ENCODE measurements at places on chromosomes 2 and 18.

GRCh38 chr2:191983591-191983990 lies 136.7 kb upstream of the CAVIN2 start:
- no peak for DNase-seq

DNA sequence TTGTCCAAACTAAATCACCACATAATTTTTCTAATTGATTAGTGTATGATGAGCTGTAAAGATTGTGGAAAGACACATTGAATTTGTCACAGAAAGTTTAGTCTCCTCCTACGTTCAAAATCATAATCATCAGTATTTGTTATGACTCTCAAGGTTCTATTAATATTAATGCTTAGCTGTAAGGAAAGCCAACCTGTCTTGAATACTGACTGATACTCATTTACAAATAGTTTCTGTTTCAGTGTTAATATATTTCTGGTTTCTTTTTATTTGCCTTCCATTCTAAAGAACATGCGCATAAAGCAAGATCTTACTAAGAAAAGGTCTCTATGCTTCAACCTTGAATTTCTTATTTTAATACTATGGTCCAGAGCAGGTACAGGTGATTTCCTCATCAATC lies 55.1 kb downstream of the CPS1 start:
- no peak for DNase-seq

DNA sequence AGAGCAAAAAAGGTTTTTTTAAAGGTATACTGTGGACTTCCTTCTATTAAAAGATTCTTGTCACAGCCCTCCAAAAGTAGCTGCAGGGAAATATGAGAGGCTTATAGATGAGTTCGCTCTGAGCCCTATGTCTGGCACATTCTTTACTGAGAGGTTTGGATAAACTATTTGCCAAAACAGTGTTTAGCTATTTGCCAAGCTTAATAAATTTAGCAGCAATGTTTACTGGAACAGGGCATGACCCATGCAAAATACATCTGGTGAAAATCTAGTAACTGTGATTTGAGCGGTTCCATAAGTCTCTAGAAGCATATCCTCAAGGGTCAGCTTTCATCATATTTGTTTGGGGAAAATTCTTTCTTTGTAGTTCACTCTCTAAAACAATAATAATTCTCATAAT lies 1696.7 kb upstream of the PIK3C3 start:
- DNase-seq = no peak

DNA sequence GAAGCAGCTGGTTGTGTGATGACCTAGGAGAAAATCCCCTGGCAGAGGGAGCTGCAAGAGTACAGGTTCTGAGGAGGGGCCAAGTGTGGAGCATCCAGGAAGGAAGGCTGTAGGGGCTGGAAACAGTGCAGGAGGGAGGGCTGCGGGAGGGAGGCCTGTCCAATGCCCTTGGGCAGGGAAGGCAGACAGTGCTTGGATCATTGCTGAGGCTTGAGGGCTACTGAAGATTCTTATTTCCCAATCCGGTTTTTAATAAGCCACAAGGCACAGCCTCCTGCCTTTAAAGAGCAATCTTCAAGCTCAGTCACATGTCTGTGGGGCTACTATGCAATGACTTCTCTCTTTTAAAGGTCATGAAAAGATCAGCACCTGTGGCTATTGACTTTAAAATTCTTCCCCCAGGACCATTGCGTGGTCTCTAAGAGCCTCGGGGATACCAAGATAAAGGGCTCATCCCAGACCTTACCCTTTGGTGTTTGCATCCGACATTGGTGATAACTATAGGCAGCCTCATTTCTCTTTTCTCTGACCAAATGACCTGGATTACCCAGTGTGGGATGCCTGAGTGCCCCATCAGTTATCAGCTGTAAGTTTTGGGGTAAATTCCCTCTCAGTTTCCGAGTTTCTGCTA lies 149.6 kb downstream of the DOCK10 start:
- no peak for DNase-seq

DNA sequence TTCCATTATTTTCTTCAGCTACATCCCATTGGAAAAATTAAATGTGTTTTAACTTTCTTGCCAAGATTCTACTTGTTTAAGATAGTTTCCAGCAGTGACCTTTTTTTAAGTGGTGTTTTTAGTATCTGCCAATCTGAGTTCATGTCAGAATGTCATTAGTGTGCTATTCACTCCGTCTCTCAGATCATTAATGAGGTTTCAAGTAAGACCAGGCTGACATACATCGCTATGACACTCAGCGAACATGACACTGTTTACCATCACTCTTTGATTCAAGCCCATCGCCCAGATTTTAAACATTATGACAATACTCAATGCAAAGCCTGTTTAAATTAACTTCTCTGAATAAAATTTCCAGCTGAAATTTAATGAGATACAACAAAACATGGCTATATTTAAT lies 272.0 kb upstream of the KYNU start:
- no peak for DNase-seq

GRCh38 chr2:143730155-143730952 lies 601.1 kb downstream of the ARHGAP15 start:
- DNase-seq = no peak

- peak; percentile 60 for DNase-seq
Observed at GRCh38 chr18:47595831-47596501, 334.5 kb downstream of the SMAD2 start.

DNA sequence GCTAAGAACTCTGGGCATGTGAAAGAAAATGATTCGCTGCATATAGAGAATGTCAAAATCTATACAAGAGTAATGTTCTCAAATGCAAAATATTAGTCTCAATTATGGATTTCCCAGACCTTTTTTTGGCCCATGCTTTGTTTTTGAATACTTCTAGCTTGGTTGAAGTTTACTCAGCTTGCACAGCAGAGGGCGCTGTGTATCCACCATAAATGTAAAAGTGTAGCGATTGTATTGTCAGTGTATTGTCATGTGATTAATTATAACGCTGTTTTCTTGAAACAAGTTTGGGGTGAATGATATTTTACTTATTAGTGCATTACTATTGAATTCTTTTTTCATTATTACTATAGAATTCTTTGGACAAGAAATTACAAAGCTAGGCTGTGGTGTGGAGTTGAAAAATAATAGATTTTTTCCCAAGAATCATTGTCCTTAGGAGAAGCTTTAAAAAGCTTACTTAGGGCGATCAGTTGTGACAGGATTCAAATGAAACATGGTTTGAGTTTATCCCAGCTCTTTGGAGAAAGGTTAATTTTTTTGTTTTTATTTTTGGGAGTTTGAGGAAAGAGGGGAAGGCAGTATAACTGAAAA lies 98.3 kb downstream of the PIK3C3 start:
- DNase-seq = peak; percentile 60

DNA sequence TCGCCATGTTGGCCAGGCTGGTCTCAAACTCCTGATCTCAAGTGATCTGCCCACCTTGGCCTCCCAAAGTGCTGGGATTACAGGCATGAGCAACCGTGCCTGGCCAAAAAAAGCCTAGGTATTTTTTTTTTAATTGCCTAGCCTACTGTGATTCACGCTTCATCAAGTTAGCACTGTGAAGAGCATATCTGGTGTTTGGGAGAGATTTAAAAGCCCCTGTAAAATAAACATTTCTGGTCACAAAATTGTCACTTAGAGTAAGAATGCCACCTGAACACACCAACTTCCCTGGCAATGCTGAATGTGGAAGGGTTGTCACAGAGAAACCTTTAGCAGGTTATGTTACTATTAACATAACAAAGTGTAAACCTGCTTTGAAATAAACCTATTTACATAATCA lies 39.7 kb upstream of the CHAC2 start:
- no peak for DNase-seq

GRCh38 chr2:99035920-99036319 lies 99.9 kb upstream of the CRACDL start:
- no peak for DNase-seq

DNA sequence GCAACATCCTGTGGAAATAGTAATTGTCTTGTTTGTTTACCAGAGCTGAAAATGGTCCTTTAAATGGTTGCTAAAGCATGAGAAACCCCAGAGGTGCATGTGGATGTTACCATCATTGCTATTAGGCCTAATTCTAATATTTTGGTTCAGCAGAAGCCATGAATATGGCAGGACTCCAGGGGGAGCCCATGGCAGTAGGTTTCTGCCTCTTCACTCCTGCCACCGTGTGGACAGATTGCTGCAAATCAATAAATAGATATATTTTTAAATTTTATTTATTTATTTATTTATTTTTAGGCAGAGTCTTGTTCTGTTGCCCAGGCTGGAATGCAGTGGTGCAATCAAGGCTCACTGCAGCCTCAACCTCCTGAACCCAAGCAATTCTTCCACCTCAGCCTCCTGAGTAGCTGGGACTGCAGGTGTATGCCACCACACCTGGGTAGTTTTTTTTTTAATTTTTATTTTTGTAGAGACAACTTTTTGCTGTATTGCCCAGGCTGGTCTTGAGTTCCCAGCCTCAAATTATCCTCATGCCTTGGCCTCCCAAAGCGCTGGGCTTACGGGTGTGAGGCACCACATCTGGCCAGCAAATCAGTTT lies 54.9 kb upstream of the CAPN13 start:
- peak; percentile 73 for DNase-seq

- no peak for DNase-seq
Observed at GRCh38 chr18:48992791-48993555, 42.2 kb upstream of the SMAD7 start.

- peak; percentile 86 for DNase-seq
Observed at GRCh38 chr2:130372055-130372832, 16.4 kb downstream of the PTPN18 start.

GRCh38 chr18:49768051-49768391 lies 45.3 kb downstream of the ACAA2 start:
- DNase-seq = peak; percentile 71

GRCh38 chr2:212794471-212794870 lies 255.9 kb upstream of the ERBB4 start:
- DNase-seq = peak; percentile 42

DNA sequence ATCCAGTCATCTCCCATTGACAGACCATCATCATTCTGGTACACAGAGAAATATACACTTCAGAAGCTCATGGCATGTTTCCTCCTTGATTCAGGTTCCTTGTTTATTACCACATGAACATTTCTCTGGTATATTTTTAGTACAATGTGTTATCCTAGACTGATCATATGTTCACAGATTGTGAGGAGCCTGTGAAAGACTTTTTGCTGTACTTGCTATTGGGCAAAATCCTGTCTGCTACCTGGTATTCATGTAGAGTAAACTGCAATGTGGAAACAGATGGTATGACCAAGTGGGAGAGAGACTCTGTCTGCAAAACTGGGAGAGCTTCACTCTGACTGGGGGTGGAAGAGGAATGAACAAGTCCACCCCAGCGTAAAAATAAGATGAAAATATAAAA lies 657.2 kb downstream of the IRS1 start:
- no peak for DNase-seq

GRCh38 chr2:158984604-158985135 lies 16.2 kb downstream of the TANC1 start:
- no peak for DNase-seq

DNA sequence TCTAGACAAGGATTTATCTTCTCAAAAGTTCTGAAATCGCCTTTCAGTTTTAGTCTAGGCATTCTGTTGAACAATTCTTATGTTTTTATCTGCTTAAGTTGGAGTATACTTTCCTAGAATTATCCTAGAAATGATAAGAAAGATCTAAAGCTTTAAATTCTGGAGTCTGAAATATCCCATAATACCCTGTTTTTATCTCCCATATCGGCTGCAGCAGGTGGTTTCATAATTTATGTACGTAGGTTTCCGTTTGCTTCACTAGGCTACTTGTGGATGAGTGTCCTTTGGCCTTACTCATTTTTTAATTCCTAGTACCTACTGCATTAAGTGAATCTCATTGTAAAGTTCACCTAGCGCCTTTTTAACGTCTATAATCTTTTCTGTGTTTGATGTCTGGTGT lies 58.5 kb upstream of the MGAT5 start:
- no peak for DNase-seq

- DNase-seq = no peak
Observed at GRCh38 chr18:59211629-59212028, 8.3 kb upstream of the GRP start.

- DNase-seq = peak; percentile 30
Observed at GRCh38 chr2:170928036-170928823, 823 bp upstream of the GORASP2 start.

DNA sequence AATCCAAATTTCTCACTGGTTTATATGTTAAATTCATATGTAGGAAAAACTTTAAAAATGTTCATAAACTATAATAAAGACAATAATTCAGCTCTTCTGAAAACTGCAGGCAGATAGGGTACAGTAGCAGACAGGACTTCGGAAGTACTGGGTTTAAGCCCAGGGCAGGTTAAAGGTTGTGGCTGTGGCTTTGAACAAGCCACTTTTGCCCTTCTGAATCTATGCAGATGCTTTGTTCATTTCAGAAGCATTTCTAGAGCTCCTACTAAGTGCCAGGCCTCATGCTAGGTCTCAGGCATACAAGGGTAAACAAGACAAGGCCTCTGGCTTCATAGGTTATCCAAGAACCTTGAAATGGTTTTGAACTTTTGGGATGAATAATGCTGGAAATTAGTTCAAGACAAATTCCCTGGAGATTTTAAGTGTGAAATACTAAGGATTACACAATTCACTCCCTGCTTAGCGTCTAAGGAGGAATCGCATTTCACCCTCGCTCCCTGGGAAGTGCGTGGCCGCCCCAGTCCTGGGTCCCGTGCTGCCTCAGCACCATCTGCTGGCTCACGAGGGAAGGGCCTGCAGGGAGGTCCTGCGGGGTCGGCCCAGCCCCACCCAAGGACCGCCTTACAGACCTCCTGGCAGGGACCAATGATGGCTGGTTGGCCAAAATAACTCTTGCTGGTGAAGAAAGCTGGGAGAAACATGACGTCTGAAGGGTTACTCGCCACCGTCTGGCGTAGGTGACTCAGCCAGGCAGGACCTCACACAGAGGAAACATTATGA lies 67.7 kb upstream of the L3MBTL4 start:
- peak; percentile 86 for DNase-seq

DNA sequence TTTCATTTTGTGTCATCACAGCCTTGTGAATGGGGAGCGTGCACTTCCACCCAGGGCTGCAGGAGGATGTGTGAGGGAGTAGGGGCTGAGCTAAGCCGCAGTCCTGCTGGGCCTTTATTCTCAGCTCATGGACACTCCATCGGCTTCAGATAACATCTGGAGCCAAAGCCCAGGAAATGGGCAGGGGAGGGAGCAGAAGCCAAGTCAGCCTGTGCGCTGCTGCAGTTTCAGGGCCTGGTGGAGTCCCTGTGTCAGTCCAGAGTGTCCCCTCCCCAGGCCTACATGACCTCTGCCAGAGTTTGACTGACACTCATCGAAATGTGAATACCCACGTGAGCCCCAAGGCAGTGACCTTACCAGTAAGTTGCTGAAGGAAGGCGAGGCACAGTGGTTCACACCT lies 242.2 kb downstream of the LOXHD1 start:
- no peak for DNase-seq

DNA sequence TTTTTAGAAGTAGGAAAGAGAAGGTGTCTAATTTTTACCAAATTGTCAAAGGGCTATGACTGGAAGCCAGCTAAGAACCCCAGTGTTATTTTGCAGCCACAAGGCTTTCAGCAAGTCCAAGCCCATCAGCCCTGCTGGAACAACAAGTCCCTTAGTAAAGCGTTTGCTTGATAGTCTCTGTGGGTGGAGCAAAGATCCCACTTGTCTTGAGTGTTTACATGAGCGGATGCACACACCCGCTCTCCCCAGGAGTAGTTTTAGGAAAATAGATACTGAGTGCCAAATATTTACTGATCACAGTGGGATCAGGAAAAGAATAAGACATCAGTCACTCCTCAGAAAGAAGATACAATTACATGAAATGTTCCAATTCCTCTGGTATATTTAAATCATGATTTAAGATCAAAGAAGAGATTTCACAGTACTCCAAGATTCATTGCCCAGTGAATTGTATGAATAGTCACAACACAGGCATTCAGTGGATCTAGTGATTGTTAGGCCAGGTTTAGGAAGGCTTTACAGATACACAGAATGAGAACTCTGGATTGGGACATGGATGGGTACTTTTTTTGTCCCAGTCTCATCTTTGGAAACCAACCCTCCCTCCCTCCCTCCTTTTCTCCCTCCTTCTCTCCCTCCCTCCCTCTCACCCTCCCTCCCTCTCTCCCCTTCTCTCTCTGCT lies 514.9 kb downstream of the PTPRM start:
- DNase-seq = no peak

All from D341Med (cell line).